Testis (tissue), 5 donors: ENCODE measurements at places on chromosomes 3 and 15. TPM values are rescaled to one million over a fixed set of nuclear protein-coding genes. Genes with fewer than 3 reads are reported as not detected.
A peak's percentile ranks its signal among the peaks of the same experiment; 100 is the strongest.

- no peak for DNase-seq
These were observed 10.4 kb downstream of the WDR82 start for GRCh38 chr3:52268036-52268435.

DNA sequence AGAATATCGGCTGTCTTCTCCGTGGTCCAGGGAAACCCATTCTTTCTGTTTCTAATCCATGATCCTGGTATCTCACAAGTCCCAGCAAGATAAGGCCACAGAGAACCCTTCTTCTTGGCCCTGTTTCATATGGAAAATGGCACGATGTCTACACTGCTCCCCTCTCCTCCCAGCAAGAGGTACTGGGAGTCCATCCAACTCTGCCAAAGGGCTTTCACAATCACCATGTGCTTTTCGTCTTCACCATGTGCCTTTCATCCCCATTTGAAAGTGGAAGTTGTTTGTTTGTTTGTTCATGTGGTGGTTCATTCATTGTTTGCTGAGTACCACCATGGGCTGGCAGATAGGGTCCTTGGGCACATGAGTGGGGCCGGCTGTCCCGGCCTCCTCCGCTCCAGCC, 5.5 kb downstream of the ITIH3 start:
- no peak for DNase-seq

DNA sequence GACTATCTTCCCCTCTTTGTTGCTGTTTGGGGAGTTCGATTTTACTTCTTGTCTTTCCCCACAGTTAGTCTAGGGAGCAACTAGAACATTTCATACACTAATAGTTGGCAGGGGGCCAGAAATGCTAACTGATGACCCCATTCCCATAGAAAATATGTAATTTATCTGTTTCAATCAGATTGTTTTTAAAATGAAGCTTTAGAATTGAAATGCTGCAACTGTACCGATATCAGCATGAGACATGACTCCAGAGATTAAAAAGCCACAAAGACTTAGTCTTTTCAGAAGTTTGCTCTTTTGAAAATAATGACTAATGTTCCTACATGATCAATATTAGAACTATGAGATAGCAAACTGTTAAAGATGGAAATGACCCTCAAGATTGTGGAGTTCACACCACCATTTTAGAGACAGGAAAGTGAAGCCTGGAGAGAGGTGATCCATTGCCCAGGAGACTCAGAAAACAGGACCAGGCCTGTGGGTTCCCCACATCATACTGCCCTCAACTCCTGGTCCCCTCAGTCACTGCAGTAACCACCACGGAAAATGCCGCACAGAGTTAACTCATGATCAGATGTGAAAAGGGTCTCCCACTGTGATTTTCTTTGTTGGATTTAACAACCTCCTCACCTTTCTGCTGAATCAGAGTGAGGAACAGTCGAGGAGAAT, 130.3 kb downstream of the CHDH start:
- DNase-seq: peak; percentile 56

- no peak for DNase-seq
These were observed 77.6 kb downstream of the FHIT start for GRCh38 chr3:61173676-61174075.

The APOD gene
- 55.0 TPM for total RNA-seq

The ALS2CL gene
- 11.2 TPM for total RNA-seq

The C2CD4A gene
- total RNA-seq: 0.39 TPM

DNA sequence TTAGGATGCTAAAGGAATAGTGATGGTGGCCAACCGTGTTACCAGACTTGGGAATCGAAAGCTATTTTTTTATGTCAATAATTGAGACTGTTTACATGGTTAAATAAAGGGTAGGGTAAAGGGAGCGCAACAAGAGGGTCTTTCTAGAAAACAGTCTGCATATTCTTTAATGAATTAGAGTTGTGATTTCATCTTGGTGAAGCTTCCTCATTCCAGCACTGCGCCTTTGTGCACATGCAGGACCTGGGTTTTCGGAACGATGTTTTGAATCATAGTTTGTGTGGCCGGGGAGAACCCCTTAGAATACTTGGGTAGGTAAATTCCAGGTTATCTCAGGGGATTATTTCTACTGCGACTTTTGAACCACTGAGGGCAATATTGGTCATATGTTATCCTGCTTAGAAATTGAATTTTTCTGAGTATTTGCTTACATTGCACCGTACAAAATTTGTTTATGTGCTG, 1.3 kb downstream of the PIK3CA start:
- peak; percentile 41 for DNase-seq

- no peak for DNase-seq
These were observed 46.1 kb downstream of the RFTN1 start for GRCh38 chr3:16467393-16467792.

- no peak for DNase-seq
These were observed 164.8 kb downstream of the SYNPR start for GRCh38 chr3:63442918-63443317.

- DNase-seq: peak; percentile 25
These were observed 523 bp downstream of the HDAC11 start for GRCh38 chr3:13480340-13481318.

The STRA6 gene
- total RNA-seq: 4.1 TPM

GRCh38 chr3:62771331-62772072, 103.7 kb downstream of the CADPS start:
- no peak for DNase-seq

The FBXO40 gene
- total RNA-seq: 0.31 TPM

The FEZF2 gene
- not detected for total RNA-seq

- no peak for DNase-seq
These were observed 18.4 kb downstream of the FNDC3B start for GRCh38 chr3:172057624-172058327.

GRCh38 chr3:190041333-190042041, 79.2 kb downstream of the P3H2 start:
- peak; percentile 49 for DNase-seq

The C3orf80 gene
- total RNA-seq: 0.63 TPM

- no peak for DNase-seq
These were observed 80.0 kb downstream of the AAGAB start for GRCh38 chr15:67174446-67174845.

The HIGD2B gene
- total RNA-seq: 2.4 TPM

GRCh38 chr15:40246496-40247280, 7.8 kb downstream of the PAK6 start:
- DNase-seq: no peak

DNA sequence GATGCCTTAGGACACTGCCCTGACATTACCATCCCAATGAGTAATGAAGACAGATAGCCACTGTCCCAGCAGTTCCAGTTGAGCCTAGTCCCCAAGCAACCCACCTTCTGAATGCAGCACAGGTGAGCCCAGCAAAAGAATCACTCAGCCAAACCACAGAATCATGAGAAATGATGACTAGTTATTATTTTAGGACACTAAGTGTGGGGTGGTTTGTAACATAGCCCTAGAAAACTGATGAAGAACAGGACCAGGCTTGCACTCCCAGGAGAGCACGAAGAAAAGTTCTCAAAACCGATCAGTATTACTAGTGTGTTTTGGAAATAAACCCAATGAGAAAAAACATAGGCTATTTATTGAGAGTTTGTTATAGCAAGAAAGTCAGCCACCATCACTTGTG, 129.6 kb upstream of the CNTN6 start:
- DNase-seq: no peak

- DNase-seq: peak; percentile 85
These were observed 451 bp downstream of the CHCHD4 start for GRCh38 chr3:14124223-14124614.
